Suprapubic skin (tissue), 4 donors: ENCODE measurements at places on chromosomes 1 and 21.

DNA sequence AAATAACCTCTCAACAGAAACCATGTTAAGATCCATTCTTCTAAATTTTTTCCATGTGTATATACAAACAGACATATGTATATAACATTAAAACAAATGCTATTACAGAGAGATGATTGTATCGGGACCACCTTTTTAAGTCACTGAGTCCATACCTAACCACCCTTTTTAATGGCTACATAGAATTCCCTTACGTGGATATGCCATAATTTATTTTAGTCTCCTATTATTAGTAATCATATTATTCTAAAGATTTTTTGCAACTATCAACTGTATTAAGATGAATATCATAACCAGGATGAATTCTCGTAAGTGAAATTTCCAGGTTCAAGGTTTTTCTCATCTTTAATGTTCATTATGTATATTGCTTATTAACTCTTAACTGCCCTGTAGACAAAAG is 259.7 kb downstream of the HHAT start:
- no peak overlapping the region for H3K27ac ChIP-seq
- H3K4me3 ChIP-seq, result no peak overlapping the region
- no peak for DNase-seq
- H3K4me1 ChIP-seq, result no peaks in the 10 kb centered on the region

DNA sequence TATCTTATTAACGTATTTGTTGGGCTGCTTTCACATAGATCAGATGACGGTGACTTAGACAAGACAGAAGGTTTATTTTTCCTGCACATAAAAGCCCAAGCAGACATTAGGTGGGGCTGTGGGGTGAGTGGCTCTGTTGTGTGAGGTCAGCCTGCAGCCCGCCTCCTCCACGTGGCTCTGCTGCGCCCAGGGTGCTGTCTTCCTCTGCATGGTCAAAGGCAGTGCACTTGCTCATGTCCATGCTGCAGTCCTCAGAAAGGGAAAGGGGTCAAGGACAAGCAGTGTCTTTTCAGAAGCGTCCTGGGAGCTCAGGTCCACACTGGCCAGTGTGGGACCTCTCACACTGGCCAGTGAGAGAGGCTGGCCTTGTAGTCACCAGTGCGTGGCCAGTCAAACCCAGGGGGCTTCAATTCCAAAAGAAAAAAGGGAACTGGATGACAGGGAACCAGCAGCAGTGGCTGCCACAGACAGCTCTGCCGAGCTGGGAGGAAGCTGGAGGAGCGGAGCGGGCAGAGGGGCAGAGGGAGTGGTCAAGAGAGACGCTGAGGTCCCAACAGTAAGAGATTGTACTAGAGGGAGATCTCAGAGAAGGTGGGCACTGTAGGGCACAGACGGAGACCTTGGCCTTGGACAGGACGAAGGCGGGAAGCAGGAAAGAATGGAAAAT is 35.9 kb upstream of the SLC45A1 start:
- no peak for DNase-seq
- no peaks in the 10 kb centered on the region for H3K4me1 ChIP-seq
- H3K27me3 ChIP-seq, result no peaks in the 10 kb centered on the region

GRCh38 chr1:200337831-200338230 is 72.0 kb downstream of the ZNF281 start:
- no peak overlapping the region for H3K27ac ChIP-seq
- no peak for DNase-seq
- no peak overlapping the region for H3K4me3 ChIP-seq
- no peaks in the 10 kb centered on the region for H3K27me3 ChIP-seq
- H3K36me3 ChIP-seq, result no peaks in the 10 kb centered on the region

DNA sequence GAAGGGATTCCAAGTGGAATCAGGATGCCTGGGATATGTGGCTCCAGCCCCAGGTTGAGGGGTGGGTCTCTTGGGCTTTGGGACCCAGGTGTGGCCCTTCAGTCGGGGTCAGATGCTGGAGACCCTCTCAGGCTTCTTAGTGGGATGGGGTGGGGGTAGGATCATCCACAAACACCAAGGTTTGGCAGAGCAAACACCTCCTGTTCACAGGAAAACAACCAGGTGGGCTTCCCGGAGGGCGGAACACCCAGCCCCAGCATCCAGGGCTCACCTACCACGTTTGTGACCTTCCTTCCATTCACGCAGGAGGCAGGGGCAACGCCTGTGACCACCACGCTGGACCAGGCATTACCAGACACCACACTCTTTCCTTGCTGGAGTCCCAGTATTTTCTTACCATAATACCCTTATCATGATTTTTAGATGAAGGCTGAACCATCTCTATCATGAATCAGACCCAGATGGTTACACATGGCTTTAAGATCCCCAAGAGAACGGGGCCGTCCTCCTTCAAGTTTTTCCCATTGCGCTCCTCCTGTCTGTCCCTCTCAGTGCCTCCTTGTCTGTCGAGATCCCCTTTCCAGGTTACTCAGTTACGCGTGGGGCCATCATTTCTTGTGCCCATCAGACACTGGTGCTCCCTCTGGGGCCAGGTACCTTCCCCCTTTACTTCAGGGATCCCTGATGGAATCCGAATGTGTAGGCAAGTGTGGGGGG is 428.2 kb downstream of the NPHP4 start:
- no peak for DNase-seq
- H3K27ac ChIP-seq, result no peak overlapping the region
- H3K27me3 ChIP-seq, result peaks cover 12% of the 10 kb centered on the region
- H3K4me1 ChIP-seq, result no peaks in the 10 kb centered on the region
- H3K36me3 ChIP-seq, result no peaks in the 10 kb centered on the region

DNA sequence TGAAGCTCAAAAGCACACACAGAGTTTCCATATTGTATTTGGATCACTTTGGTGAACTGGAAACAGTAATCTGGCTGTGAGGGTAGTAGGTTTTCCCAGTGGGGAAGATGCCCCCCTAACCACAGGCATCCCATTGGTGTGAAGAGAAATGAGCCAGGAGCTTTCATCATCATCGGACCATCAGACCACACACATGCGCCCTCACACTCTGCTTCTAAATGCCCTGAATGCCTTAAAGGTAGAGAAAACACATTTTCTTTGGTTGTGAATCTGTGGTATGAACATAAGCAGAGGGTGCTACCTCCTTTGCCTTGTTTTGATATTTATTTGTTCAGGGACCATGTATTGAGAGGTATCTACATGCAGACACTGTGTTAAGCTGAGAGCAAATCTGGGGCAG is 79.0 kb upstream of the DNAH14 start:
- H3K4me1 ChIP-seq, result peaks cover 9% of the 10 kb centered on the region
- DNase-seq, result no peak
- no peak overlapping the region for H3K27ac ChIP-seq
- H3K4me3 ChIP-seq, result no peak overlapping the region
- H3K36me3 ChIP-seq, result no peaks in the 10 kb centered on the region

DNA sequence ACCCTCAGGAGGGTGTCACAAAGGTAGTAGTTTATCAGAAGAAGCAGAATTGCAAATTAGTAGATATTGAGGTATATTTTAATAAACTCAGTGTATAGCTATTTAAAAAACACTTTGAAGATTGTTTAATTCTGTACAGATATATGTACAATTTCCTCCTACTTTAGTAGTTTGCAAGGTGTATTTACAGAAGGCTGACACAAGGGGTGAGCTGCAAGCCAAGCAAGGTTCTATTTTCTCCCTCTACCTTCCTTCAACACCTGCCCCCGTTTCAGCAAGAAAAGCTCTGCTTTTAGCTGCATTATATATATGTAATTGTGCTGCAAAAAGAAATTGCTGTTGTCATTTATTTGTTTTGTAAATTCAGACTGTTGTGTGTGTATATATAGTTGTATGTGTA is 674.2 kb upstream of the PKN2 start:
- no peaks in the 10 kb centered on the region for H3K4me1 ChIP-seq
- H3K27me3 ChIP-seq, result no peaks in the 10 kb centered on the region
- no peak overlapping the region for H3K4me3 ChIP-seq
